Activated CD8-positive, alpha-beta memory T cell treated with anti-CD3 and anti-CD28 coated beads for 4 hours (primary cell): ENCODE measurements at places on chromosomes 3 and 15.

GRCh38 chr15:58309963-58310928, 121.5 kb upstream of the LIPC start:
- DNase-seq: no peak

GRCh38 chr15:96978937-96979473, 648.5 kb downstream of the NR2F2 start:
- DNase-seq: no peak

DNA sequence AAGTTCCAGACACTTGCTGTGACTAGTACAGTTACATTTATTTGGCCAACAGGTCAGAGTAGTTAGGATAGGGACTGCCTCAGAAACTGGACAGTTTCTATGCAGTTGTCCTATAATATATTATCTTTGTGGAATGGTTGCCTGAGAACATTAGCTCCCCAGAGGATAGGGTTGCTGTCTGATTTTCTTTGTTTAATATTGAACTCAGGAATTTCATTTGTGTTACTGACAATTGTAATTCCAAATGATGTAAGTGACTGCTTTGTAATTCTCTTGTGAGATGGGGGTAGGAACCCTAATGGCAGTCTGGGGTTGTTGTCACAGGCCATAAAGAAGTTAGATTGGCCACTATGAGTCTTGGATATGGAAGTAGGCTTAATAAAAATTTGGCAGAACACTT, 2.2 kb downstream of the NXPE3 start:
- DNase-seq: no peak

GRCh38 chr3:112651516-112651915, 10.6 kb upstream of the CCDC80 start:
- DNase-seq: no peak

DNA sequence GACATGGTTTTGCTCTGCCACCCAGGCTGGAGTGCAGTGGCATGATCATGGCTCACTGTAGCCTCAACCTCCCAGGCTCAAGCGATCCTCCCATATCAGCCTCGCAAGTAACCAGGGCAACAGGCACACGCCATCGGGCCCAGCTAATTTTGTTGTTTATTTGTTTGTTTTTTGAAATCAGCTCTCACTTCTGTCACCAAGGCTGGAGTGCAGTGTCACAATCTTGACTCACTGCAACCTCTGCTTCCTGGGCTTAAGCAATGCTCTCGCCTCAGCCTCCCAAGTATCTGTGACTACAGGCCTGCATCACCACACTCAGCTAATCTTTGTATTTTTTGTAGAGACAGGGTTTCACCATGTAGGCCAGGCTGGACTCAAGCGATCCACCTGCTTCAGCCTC, 26.3 kb upstream of the PLCH1 start:
- DNase-seq: no peak

DNA sequence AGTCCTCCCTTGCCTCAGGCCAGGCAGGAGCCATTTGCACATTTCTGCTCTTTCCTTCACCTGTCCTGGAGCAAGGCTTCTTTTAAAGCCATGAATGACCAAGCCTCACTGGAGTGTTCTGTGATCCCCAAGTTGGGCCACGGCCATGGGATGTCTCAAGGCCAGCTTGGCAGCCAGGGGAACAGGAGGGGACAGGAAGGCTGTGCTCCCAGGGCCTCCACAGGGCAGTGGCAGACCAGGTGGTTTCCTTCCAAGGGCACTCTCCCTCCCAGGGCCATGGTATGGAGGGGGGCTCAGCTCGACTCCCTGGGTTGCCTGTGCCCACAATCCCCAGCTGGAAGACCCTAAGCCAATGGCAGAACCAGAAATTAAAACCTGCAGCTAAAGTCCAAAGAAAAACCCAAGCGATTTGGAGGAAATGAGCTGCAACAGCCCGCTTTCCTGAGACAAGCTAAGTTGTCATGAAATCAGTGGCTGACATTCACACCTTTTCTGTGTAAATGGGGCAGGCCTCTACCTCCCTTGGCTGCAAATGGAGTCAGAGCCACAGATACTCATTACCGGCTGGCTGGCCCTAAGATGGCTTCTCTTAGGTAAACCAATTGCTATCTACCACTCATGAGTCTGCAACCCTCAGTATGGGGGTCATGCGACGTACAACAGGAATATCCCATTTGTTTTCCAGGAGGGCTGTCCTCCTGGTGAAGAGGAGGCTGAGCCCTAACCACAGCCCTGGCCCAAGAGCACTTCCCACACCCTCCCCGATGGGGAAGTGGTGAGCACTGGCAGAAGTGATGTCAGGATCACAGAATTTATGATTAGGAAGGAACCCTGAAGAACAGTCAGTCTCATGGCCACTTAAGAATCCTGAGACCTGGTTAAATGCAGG, 83.3 kb downstream of the SNRK start:
- no peak for DNase-seq

DNA sequence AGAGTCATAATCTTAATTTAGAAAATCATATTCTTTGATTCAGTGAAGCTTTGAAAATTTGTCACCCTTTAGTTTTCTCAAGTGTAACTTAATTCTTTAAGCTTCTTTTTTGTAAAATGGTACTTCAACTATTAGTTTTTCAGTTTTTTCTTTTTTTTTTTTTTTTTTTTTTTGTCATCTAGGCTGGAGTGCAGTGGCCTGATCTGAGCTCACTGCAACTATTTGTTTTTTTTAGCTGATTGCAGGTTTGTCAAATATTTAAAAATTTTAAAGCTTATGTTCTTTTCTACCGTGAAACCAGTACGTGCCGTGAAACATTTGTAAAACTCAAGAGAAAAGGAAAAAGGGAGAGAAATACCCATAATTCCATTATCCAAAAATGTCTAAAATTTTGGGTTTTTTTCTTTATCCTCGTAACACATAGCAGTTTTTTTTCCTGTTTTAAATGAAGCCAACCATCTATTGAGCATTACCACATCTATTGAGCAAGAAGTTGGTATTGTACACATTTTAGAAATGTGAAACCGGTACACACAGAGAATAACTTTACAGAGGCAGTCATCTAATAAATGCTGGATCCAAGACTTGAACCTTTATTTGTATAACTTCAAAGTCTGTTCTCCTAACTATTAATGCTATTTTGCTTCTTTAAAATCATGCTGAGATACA, 25.7 kb downstream of the ECT2 start:
- no peak for DNase-seq
